ENCODE measurements at places on chromosomes 4 and X. TPM values are rescaled to one million over a fixed set of nuclear protein-coding genes. Genes with fewer than 3 reads are reported as not detected.

DNA sequence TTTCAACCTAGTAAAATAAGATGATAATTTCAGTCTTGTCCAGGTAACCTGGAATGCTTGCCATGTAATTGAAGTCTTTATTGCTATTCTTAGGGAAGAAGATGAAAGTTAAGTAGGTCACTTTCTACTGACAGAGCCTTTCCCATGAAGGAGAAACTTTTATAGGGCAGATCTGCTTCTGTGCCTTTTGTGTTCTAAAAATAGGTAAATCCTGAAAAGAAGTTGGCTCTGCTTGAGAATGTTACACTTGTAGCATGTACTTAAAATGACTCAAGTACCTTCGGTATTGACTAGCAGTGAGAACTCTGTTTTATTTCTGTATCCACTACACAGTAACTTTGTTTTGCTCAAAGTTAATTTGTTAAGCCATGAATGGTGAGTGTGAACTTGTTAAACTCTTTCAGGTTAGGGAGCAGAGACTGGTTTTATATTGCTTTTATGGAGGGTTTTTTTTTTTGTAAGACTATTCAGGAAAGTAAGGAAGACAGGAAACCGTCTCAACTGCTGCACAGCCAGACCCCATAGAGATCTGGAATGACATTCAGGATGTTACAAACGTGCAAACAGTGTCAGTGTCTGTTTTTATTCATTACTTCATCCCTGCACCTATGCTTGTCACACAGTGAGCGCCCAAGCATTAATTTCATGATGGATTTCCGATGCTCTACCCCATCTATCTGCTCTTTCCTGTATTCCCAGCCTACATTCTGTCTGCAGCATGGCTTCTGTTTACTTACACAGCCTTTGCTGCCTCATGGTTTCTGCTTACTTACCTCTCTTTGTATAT, 53.0 kb downstream of the SEPTIN11 start:
- no peaks in the 10 kb centered on the region for H3K27me3 ChIP-seq
- H3K27ac ChIP-seq: peak overlapping the region; percentile 46
- H3K4me1 ChIP-seq: peaks cover 9% of the 10 kb centered on the region
- no peak for DNase-seq

DNA sequence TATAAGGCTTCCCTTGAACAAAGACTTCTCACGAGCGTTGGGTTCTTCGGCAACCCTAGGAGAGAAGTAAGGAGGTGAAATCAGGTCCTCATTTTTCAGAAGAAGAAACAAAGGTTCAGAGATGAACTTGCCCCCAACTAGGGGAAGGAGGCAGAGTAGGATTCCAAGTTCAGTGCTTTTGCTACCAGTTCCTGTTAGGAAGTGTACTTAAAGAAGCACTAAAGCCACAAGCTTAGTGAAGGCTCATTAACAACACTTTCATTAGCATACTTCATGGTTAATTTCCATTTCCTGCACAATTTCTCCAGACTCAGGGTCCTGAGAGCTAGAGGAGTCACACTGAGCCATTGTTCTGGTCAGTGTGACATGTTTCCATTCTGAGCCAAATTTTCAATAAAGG, 52.1 kb downstream of the VSIG4 start:
- H3K27ac ChIP-seq: no peak overlapping the region
- H3K27me3 ChIP-seq: no peaks in the 10 kb centered on the region
- H3K4me3 ChIP-seq: no peak overlapping the region
- peaks cover 2% of the 10 kb centered on the region for H3K4me1 ChIP-seq
- H3K36me3 ChIP-seq: no peaks in the 10 kb centered on the region

DNA sequence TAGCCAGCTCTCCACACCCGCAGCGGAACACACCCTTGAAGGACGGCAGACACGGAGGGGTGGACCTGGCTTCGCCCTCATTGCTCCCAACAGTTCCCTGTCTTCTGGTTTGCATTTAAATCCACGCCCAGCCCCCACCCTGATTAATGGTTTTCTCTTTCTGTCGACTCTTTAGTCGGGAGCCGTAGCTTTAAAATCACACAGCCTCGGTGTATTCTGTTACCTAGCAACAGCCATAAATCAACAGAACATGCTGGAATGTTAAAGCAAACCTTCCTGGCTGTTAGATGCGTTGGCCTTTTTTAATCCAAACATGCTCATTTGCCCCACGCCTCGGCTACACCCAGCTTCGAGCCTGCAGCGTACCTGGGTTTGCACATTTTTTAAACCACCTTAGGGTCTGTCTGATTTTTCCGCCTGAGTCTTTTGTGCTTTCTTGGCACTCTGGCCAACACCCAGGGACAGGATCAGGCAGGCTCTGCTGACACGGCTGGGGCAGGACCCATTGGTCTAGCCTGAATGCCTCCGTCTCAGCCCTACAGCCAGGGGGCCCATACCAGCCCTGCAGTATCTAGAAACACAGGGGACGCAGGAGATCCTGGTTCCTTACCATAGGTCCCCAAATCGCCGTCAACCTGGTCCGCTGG, 21.4 kb upstream of the PPP2R2C start:
- H3K27ac ChIP-seq: peak overlapping the region; percentile 22
- H3K36me3 ChIP-seq: no peaks in the 10 kb centered on the region
- peak overlapping the region; percentile 52 for H3K4me3 ChIP-seq
- peaks cover 10% of the 10 kb centered on the region for H3K27me3 ChIP-seq

GRCh38 chr4:52317981-52318380, 266.9 kb downstream of the SPATA18 start:
- no peak for DNase-seq
- H3K27ac ChIP-seq: no peak overlapping the region
- no peaks in the 10 kb centered on the region for H3K36me3 ChIP-seq

DNA sequence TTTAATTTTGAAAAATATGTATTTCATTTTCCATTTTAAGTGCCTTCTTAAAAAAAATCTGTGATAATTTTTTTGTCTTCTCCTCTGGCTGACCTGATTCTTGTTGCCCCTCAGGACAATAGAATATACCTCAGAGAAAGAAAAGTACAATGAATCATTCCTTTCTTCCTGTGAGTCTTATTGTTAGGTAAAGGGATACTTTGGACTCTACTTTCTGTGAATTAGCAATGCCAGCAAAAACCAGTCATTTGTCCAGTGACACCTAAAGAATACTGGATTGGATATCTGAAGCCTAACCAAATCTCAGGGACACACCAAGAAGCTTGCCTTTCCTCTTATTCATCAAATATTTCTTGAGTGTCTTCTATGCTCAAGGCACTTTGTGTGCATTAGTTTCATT, 102.1 kb downstream of the AREG start:
- H3K27ac ChIP-seq: no peak overlapping the region
- no peak overlapping the region for H3K4me3 ChIP-seq
- H3K27me3 ChIP-seq: no peaks in the 10 kb centered on the region
- H3K36me3 ChIP-seq: no peaks in the 10 kb centered on the region
- H3K4me1 ChIP-seq: peaks cover 5% of the 10 kb centered on the region
- DNase-seq: no peak

DNA sequence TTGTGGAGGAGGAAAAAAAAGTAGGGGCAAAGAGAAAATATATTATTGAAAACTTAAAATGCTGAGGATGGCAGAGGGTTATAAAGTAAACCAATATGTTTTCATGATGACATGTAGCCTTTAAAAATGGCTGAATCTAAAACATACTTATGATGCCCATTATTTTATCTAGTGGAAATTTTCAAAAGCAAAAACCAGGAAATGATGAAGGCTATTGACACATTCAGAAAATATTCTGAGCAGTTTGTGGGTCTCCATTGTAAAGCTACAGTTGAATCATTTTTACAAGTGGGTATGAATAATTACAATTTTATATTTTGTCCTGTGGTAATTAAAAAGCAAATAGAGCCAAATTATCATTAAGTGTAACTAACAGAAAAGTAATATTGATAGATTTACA, 10.7 kb downstream of the PLS3 start:
- peaks cover 9% of the 10 kb centered on the region for H3K36me3 ChIP-seq
- H3K4me1 ChIP-seq: no peaks in the 10 kb centered on the region
- no peak for DNase-seq

DNA sequence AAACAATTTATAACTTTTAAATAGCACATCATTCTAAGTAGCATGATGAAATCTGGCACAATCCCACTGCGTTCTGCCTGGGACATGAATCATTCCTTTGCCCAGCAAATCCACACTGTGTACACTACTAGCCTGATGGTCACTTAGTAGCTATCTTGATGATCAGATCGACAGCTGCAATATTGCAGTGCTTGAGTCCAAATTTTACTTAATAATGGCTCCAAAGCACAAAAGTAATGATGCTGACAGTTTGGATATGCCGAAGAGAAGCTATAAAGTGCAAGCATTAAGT, 86.6 kb upstream of the NPNT start:
- no peak for DNase-seq
- no peak overlapping the region for H3K4me3 ChIP-seq
- H3K27me3 ChIP-seq: no peaks in the 10 kb centered on the region
- H3K4me1 ChIP-seq: no peaks in the 10 kb centered on the region
- no peak overlapping the region for H3K27ac ChIP-seq
- no peaks in the 10 kb centered on the region for H3K36me3 ChIP-seq

DNA sequence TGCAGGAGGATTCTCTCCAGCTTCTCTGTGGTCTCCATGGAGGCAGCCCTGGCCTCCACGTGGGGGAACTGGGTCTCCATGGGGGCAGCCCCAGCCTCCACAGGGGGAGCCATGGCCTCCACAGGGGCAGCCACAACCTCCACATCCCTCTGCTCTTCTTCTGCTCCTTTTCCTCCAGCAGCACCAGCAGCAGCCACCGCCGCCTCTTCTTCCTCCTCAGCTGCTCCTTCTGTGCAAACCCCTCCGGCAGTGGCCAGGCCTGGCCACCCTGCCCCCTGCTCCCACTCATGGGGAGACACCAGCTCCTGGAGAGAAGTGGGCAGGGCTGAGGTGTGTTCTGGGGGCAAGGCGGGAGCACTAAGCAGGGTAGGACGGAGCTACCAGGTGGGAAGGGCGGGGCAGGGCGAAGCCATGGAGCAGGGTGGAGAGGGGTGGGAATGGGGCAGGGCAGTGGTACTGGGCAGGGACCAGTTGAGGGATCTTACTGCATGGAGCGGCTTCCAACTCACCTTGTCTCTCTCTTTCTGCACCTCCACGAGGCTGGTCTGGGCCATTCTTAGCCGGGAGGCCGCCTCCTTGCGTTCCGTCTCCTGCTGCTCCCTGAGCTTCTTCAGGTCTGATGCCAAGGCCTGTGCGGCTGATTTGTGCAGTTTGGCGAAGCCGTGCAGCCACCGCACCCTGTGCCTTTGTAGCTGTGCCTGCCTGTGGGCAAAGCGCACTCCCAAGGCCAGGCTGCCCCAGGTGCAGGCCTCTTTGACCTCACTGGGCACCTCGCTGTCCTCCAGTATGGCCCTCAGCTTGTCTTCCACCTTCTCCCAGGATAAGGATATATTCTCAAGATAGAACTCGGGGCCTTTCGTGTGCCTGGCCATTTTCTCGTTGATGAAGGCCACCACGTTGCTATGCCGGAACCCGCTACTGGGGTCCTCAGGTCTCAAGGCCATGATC, 766 bp downstream of the TEX13A start:
- H3K27me3 ChIP-seq: no peaks in the 10 kb centered on the region
- no peak overlapping the region for H3K27ac ChIP-seq
- H3K4me1 ChIP-seq: no peaks in the 10 kb centered on the region
- no peaks in the 10 kb centered on the region for H3K36me3 ChIP-seq
- H3K4me3 ChIP-seq: no peak overlapping the region

GRCh38 chrX:102902355-102902754, 34.7 kb upstream of the RAB40AL start:
- peaks cover 9% of the 10 kb centered on the region for H3K36me3 ChIP-seq
- DNase-seq: no peak
- H3K27ac ChIP-seq: no peak overlapping the region
- H3K4me1 ChIP-seq: no peaks in the 10 kb centered on the region
- no peaks in the 10 kb centered on the region for H3K27me3 ChIP-seq

GRCh38 chr4:100828364-100828763, 310.5 kb upstream of the EMCN start:
- no peak for DNase-seq
- H3K27ac ChIP-seq: no peak overlapping the region
- no peaks in the 10 kb centered on the region for H3K4me1 ChIP-seq
- H3K27me3 ChIP-seq: no peaks in the 10 kb centered on the region
- no peak overlapping the region for H3K4me3 ChIP-seq

- no peak overlapping the region for H3K27ac ChIP-seq
- H3K4me3 ChIP-seq: no peak overlapping the region
- H3K36me3 ChIP-seq: no peaks in the 10 kb centered on the region
- DNase-seq: no peak
- H3K27me3 ChIP-seq: no peaks in the 10 kb centered on the region
Measured at GRCh38 chr4:79287718-79288117, 38.1 kb downstream of the NAA11 start.

DNA sequence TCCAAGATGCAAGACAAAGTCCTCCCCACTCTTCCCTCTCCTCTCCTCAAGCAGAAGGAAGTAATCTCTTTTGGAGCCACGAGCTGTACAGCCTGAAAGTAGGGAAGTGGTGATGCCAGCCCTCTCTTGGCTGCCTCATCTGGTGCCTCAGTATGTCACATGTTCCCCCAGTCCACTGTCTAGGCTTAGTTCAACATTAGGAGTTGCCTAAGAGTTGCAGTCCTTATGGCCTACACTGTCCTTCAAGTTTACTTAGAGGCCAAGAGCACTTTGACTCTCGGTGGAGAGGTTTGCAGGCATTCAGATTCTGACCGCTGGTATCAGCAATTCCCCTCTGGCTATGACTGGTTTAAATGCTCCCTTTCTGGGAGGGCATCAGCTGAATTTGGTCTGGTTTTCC, 735.6 kb downstream of the GLUD2 start:
- H3K36me3 ChIP-seq: no peaks in the 10 kb centered on the region
- peaks cover 2% of the 10 kb centered on the region for H3K4me1 ChIP-seq
- H3K27me3 ChIP-seq: no peaks in the 10 kb centered on the region
- H3K27ac ChIP-seq: no peak overlapping the region
- no peak overlapping the region for H3K4me3 ChIP-seq

GRCh38 chrX:116230130-116230898, 59.8 kb downstream of the AGTR2 start:
- no peak overlapping the region for H3K27ac ChIP-seq
- H3K36me3 ChIP-seq: no peaks in the 10 kb centered on the region
- no peak overlapping the region for H3K4me3 ChIP-seq
- H3K27me3 ChIP-seq: no peaks in the 10 kb centered on the region

- peaks cover 30% of the 10 kb centered on the region for H3K4me1 ChIP-seq
- DNase-seq: no peak
- H3K27me3 ChIP-seq: no peaks in the 10 kb centered on the region
- peak overlapping the region; percentile 97 for H3K27ac ChIP-seq
Measured at GRCh38 chr4:931194-931959, 739 bp downstream of the GAK start.

DNA sequence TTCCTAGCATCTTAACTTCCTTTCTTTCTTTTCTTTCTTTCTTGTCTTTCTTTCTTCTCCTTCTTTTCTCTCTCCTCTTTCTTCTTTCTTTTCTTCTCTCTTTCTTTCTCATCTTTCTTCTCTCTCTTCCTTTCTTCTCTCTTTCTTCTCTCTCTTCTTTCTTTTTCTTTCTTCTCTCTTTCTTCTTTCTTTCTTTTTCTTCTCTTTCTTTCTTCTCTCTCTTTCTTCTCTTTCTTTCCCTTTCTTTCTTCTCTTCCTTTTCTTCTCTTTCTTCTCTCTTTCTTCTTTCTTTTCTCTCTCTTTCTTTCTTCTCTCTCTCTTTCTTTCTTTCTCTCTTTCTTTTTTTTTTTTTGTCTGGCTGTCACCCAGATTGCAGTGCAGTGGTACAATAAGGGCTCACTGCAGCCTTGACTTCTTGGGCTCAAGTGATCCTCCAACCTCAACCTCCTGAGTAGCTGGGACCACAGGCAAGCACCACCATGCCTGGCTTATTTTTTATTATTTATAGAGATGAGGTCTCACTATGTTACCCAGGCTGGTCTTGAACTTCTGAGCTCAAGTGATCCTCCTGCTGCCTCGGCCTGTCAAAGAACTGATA, 17.5 kb downstream of the NMU start:
- peak overlapping the region; percentile 65 for H3K4me3 ChIP-seq
- peaks cover 1% of the 10 kb centered on the region for H3K36me3 ChIP-seq
- H3K4me1 ChIP-seq: no peaks in the 10 kb centered on the region
- no peak for DNase-seq

Gene GLUD2
- total RNA-seq: 11.3 TPM

Gene ZCCHC12
- total RNA-seq: 3.2 TPM
